Dermis microvascular lymphatic vessel endothelial cell (primary cell): ENCODE measurements at places on chromosomes 13 and 19. TPM values are rescaled to one million over a fixed set of nuclear protein-coding genes. Genes with fewer than 3 reads are reported as not detected.
A peak's percentile ranks its signal among the peaks of the same experiment; 100 is the strongest.

Gene ASF1B
- total RNA-seq = 10.1 and 17.8 TPM in 2 replicates

Gene RFXAP
- 0.64 and 1.3 TPM in 2 replicates for total RNA-seq

Gene MAB21L1
- not detected in 2 replicates for total RNA-seq

Gene RGS9BP
- 0.39 and 0.89 TPM in 2 replicates for total RNA-seq

Gene TMEM38A
- 0.90 and 2.1 TPM in 2 replicates for total RNA-seq

Gene TEX101
- not detected in 2 replicates for total RNA-seq

Gene SHD
- not detected in 2 replicates for total RNA-seq

Gene C1QTNF9
- total RNA-seq = not detected in 2 replicates

Gene GNA15
- 0.13 and 0.63 TPM in 2 replicates for total RNA-seq

Gene TTYH1
- under 0.01 TPM in 1 of 2 replicates, not detected in the other for total RNA-seq

Gene ZFP14
- total RNA-seq = 2.8 and 3.4 TPM in 2 replicates

DNA sequence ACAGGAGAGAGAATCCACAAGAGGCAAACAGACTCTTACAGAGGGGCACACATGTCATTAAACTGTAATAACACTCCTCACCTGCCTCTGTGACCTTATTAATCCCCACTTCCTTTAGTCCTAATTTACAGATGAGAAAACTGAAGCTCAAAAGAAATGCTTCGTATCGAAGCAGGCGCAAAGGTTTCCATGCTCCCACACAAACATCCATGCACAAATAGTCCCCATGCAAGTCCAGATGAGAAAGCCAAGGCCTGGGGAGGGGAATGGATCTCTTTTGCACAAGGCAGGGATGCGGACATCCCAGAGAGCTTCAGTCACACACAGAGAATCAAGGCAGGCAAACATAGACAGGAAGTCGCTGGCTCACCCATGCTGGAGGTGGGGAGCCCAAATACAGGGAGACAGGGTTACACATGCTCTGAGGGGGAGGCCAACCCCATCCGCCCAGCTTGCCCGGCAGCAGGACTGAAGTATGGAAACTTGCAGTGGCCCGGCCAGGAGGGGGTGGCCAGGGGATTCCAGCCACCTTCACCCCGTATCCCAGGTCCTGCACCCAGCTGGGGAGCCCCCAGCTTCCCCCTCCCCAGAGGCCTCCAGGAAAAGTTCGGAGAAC, 468 bp downstream of the S1PR5 start:
- DNase-seq = no peak

DNA sequence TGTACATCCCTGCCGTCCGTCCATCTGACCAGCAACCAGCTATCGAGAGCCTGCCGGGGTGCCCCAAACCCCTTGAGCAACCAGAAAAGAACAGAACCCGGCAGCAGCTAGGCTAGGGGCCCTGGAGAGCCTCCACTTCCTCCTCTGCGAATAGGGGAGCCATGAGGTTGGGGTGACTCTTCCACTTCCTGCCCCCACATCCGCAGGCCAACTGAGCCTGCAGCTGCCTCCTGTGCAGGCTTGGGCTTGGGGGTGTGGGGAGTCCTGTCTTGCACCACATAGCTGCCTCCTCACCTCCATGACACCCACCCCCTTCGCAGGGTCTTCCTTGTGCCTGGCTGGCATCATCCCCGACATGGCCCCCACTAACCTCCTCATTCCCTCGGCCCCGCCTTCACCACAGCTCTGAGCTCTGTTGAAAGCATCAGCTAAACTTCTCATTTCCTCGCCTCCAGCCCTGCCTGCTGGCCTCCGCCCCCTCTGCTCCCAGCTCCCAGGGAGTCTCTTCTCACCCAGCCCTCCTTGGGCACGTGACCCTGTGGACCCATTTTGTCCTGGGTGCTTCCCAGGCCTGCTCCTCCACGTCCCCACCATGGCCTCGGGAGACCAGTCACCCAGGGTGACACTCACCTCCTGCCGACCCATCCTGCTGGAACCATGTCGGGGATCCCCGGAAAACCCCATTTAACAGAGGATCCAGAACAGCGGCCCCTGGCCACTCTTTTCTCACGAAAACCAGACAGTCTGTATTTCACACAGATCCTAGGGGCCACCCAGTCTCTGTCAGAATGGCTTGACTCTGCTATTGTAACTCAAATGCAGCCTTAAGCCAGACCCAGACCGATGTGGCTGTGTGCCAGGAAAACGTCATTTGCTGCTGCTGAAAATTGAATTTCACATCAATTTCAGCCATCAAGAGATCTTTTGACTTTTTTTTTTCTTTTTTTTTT, 50.4 kb downstream of the MYO9B start:
- DNase-seq = no peak

DNA sequence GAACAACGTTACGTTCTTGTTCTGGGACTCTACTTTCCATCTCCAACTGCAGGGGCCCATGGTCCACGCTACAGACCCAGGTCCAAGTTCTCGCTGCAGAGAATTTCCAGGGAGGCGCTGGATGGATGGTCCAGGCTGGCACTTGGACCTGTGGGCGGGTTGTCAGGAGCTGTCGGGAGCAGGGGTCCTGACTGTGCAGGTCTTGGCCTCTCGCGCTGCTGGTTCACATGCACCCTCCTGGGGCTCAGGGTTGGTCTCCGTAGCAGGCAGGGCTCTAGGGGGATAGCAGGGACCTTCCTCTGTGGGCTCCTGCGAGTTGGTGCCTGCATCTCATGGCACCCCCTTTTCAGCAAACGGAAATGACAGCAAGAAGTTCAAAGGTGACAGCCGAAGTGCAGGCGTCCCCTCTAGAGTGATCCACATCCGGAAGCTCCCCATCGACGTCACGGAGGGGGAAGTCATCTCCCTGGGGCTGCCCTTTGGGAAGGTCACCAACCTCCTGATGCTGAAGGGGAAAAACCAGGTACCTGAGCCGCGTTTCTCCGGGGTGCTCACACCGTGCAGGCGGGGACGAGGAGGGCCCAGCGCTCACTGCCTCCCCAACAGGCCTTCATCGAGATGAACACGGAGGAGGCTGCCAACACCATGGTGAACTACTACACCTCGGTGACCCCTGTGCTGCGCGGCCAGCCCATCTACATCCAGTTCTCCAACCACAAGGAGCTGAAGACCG, 6.6 kb downstream of the PTBP1 start:
- no peak for DNase-seq

DNA sequence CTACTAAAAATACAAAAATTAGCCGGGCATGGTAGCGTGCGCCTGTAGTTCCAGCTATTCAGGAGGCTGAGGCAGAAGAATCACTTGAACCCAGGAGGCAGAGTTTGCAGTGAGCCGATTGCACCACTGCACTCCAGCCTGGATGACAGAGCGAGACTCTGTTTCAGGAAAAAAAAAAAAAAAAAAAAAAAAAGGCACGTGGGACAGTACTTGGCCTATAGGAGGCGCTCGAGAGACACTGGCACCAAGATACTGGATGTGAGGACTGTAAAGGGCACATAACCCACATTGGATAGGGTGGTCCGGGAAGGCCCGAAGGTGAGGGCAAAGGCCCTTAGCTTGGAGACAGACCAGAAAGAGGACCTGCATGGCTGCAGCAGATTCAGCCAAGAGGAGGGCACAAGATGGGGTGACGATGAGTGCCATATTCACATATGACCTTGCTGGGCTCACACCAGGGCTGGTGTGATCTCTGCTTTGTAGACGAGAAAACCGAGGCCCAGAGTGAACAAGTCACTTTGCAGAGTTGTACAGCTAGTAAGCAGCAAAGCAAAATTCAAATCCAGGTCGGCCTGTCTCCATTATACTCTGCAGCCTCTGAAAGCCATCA, 89.4 kb downstream of the DPF1 start:
- peak; percentile 22 for DNase-seq

DNA sequence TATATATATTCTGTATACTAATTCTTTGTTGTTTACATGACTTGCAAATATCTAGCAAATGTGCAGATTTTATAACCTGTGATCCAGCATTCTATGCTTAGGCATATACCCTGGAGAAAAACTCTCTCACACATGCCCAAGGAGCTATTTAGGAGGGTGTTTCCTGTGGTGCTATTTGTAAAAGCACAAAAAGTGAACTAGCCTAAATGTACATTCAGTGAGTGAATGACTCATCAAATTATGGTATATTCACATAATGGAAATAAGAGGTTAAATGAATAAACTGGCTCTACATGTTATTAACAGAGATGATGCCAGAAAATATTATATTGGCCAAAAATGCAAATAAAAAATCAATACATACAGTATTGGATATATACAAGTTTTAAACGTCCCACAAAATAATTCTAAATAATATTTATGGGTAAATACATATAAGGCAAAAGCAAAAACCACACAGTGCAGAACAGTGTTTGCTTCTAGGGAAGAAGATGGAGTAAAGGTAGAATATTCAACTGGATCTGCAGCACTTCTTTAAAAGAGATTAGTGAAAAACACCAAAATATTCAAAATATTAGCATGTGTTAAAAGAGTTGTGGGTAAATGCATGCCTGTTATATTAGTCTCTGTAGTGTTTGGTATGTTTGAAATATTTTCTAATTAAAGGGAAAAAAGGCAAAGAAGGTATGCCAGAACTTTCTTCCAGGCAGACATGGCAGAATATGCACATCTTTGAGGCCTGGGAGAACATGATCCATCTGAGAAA, 344.7 kb downstream of the KLF5 start:
- DNase-seq = no peak

DNA sequence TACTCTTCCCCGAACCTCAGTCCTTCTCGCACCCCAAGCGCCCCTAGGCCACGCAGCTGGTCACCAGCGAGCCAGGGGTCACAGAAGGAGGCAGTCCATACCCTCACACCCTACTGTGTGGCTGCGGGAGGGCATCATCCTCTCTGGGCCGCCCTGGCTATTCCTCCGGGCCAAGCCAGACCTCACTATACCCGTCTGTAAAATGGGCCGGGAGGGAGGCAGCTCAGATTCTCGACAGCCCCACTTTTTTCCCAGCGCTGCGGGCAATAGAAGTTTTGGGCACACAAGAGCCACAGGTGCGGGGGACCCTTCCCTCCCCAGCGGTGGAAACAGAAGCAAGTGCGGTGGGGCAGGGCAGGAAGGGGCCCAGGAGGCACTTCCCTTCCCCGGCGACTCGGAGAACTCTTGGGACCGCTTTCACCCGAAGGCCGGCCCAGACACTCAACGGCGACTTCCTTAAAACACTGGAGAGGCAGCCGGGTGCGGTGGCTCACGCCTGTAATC, 5.6 kb upstream of the ARRDC2 start:
- DNase-seq = no peak

- peak; percentile 52 for DNase-seq
Measured at GRCh38 chr19:46080561-46080960, 39.8 kb upstream of the IGFL4 start.

- DNase-seq = peak; percentile 49
Measured at GRCh38 chr13:112690283-112690929, 568 bp downstream of the ATP11A start.

DNA sequence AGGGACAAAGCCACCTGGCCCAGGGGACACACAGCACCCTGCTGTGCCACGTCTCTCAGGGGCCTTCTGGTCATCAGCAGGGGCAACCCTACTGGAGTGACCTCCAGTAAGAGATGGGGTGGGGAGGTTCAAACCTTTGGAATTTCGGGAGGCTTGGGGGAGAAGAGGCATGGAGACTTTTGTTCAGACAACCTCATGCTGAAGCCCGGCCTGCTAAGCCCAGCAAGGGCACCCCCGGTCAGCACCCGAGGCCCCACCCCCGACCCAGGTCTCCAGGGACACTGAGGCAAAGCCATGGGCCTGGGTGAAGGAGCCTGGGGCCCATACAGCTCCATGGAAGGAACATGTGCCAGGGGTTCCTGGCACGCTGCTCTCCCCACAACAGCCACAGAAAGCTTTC, 23.3 kb downstream of the ZNF787 start:
- DNase-seq = no peak

DNA sequence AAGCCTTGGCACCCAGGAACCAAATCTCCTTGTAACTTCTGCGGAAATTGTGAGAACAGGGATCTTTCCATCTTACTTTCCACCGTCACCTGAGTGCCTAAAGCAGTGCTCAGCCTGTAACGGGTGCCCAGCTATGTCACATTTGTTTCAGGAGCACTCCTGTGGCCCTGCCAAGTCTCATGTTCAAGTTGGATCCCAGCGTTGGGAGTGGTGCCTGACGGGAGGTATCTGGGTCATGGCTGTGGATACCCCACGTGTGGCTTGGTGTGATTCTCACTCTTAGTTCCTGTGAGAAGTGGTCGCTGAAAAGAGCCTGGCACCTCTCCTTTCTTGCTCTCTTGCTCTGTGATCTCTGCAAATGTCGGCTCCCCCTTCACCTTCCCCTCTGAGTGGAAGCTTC, 114.9 kb downstream of the UQCRFS1 start:
- no peak for DNase-seq

- no peak for DNase-seq
Measured at GRCh38 chr19:32642771-32643170, 32.2 kb downstream of the ANKRD27 start.

GRCh38 chr13:29676941-29677452, 81.5 kb upstream of the SLC7A1 start:
- no peak for DNase-seq

DNA sequence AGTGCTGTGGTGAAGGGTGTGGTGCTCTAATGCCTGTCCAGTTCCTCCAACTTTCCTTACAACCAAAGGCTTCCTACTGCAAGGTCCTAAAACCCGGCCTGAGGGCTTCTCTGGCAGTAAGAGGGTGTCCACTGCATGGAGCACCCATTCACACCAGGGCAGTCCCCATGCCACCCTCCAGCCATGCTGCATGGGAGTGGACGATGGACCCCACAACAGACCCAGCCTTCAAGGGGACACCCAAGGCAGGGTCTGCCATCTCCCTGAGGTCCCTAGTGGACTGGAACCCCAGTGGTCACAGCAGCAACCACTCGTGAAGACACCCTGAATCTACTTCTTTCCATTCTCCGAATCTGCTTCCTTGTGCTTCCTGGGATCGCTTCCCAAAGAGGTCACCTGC, 117.6 kb upstream of the SOX1 start:
- no peak for DNase-seq

DNA sequence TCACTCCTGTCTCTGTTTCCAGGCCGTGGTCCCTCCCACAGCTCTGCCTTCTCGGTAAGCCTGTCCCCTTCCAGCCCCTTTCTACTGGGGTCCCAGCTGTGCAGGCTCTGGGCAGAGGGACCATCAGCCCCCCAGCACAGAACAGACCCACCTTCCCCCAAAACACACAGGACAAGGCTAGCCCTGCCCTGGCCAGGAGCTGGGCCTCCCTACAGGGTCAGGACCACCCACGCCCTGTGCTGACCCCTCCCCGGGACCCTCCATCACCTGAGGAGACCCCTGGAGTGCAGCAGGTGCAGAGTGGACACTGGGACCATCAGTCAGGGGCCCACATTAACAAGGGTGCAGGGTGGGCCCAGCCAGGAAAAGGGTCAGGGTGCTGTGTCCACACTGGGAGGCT, 13.9 kb downstream of the CEACAM3 start:
- DNase-seq = no peak

GRCh38 chr13:19663416-19663979, 30.0 kb downstream of the MPHOSPH8 start:
- no peak for DNase-seq

GRCh38 chr19:3313199-3313575, 53.2 kb upstream of the NFIC start:
- DNase-seq = no peak

- no peak for DNase-seq
Measured at GRCh38 chr13:35927567-35928021, 203.6 kb downstream of the DCLK1 start.
